SW 1271 (cell line): ENCODE measurements at places on chromosomes 2 and 18.

- no peak for DNase-seq
Observed at GRCh38 chr2:64219149-64219548, 74.9 kb upstream of the PELI1 start.

- DNase-seq, result no peak
Observed at GRCh38 chr18:44844486-44844885, 163.8 kb downstream of the SETBP1 start.

GRCh38 chr2:211391189-211391567 is 834.8 kb downstream of the CPS1 start:
- DNase-seq, result no peak

DNA sequence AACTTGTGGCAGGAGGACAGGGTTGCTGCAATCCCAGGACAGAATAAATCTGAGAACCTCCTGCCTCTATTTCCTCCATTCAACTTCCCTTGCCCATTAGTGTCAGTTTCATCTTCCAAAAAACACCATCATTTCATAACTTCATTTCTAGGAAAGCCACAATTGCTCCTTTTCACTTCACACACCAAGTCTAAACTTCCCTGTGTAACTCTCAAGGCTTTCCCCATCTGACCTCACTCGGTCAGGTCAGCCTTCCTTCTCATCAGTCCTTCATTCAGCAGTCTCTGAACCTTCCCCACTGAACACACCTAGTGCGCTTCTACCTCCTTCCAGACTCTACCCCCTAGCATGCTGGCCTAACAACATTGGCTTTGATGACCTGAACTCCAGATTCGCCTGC is 35.8 kb downstream of the TCF7L1 start:
- DNase-seq, result no peak

DNA sequence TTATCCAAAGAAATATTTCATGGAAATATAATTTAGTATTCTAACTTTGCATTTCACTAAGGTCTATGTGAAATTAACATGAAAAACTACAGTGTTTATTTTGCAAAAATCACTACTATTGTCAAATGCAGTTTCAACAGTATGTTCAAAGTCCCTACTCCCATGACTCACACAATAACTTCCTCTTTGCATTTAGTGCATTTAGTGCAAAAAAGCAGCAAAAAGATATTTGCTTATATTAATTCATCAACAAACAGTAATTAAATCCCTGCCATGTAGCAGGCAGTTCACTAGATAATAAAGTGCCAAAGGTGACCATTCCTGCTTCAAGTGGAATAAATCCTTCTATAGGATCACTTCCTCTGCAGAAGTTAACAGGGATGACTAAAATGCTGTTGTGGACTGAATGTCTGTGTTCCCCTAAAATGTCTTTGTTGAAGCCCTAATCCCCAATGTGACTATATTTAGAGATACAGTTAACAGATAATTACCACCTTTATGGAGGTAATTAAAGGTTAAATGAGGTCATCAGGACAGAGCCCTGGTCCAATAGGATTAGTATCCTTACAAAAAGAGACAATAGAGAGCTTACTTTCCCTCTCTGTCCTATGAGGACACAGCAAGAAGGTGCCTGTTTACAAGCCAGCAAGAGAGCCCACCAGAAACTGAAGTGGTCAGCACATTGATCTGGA is 61.7 kb downstream of the STK39 start:
- DNase-seq, result no peak

GRCh38 chr2:129074298-129074920 is 755.7 kb upstream of the HS6ST1 start:
- no peak for DNase-seq

DNA sequence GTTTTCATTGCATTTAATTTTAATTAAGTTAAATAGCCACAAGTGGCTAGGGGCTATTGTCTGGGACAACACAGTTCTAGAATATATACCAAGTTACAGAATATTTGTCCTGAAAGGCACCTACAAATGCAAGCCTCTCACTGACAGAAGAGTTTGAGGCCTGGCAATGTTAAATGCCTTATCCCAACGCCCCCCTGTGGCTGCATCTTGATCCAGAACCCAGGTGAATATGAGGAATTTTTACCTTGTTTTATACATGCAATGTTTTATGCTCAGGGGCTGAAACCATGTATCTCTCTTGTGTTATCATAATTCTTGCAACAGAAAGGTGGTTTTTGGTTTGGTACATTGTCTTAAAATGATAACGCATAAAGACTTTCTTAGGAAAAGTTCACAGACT is 71.8 kb upstream of the SEC11C start:
- no peak for DNase-seq

DNA sequence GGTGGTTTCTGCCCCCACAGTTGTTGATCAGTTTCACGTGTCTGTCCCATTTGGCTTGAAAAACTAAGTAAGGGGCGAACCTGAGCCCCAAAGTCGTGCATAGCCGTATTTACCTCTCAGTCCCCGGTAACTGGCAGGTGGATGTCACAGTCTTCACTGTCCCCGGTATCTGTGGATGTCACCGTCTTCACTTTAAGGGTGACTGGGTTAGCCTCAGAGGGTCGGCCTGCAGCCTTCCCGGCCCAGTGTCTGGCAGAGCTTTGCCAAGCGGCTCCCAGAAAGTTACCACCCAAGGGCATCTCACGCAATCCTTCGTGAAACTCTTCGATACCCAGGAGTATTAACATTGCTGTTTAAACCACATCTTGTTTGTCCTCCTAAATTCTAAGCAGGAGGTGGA is 125.3 kb upstream of the CTDP1 start:
- DNase-seq, result no peak

DNA sequence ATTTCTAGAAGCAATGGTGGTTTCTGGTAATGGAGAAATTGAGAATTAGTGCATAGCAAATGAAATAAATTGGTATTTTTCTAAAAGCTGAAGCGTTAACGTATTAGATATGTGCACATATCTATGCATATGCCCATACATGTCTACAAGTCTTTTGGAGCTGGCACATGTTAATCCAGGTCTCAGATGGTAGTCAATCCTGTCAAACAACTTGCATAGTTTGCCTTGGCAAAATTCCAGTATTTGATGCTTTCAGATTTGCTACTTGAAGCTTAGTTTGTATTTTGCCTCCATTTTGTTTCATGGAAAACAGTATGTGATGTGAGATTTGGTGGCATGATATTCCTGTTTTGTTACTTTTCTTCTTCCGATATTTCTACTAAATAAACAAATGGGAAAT is 304.6 kb downstream of the PARD3B start:
- no peak for DNase-seq

DNA sequence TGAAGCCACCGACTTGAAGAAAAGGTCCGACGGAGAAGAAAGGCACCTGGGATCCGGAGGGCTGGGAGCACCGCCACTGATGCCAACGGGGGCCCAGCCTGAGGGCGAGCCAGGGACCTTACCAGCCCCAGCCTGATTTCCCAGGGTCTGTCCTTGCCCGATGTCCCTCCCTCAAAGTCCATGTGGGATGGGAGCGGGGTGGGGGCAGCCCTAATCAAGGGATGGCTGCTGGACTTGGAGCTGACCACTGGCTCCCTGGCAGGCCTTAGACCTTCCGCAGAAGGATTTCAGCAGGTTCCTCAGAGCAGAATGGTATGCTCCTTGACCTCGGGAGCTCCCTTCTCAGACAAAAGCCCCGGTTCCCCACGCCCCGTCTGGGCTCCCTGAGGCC is 99.6 kb downstream of the ZFP36L2 start:
- no peak for DNase-seq

- no peak for DNase-seq
Observed at GRCh38 chr18:13158428-13158827, 60.1 kb upstream of the LDLRAD4 start.

DNA sequence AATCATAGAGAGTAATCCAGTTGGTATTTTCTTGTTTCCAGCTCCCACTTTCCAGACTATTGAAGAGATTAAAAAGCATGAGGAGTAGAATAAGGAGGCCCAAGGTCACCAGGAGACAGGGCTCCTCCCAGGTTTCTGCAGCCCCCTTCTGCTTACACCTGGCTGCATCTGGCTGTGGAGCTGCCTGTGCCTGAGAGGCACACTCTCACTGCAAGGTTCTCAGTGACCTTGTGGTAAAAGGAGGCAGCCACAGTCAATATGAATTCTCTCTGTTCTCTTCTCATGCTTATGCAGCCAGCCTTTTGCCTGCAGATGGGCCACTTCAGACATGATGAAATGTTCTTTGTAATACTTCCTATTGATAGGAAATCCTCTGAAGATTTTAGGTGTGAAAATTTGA is 233.7 kb downstream of the MYO3B start:
- no peak for DNase-seq
